ENCODE measurements at places on chromosomes 3 and 15.

DNA sequence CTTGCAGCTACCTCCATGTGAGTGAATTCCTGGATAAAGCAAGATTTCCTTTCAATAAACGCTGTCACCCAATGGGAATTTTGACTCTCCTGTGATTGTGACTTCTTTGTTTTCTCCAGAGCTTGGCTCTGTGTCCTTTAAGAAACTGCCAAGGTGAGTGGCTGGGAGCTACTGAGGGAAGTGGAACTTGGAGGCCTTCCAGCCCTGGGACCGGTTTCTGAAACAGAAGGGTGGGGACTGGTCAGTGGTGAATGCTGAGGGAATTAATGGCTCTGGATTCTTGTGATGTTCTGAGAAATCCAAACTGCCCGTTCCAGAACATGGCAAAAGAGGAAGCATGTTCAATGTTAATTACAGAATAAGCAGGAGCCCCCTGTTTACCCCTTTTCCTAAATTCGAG lies 41.1 kb upstream of the MYZAP start:
- no peak for DNase-seq

- DNase-seq, result no peak
These were observed 40.1 kb downstream of the ANAPC13 start for GRCh38 chr3:134445636-134446035.

- DNase-seq, result no peak
These were observed 74.9 kb downstream of the PIK3R4 start for GRCh38 chr3:130671545-130672312.

GRCh38 chr3:56811546-56812202 lies 9.9 kb upstream of the ARHGEF3 start:
- DNase-seq, result no peak

GRCh38 chr3:143731776-143732175 lies 116.5 kb downstream of the SLC9A9 start:
- DNase-seq, result no peak

- DNase-seq, result no peak
These were observed 60.5 kb upstream of the PRR23C start for GRCh38 chr3:139105154-139105702.

GRCh38 chr15:83018436-83018835 lies 7.0 kb upstream of the C15orf40 start:
- no peak for DNase-seq

GRCh38 chr3:157465741-157466140 lies 29.1 kb downstream of the PTX3 start:
- DNase-seq, result no peak

GRCh38 chr15:90121086-90121485 lies 18.8 kb upstream of the IDH2 start:
- DNase-seq, result no peak

DNA sequence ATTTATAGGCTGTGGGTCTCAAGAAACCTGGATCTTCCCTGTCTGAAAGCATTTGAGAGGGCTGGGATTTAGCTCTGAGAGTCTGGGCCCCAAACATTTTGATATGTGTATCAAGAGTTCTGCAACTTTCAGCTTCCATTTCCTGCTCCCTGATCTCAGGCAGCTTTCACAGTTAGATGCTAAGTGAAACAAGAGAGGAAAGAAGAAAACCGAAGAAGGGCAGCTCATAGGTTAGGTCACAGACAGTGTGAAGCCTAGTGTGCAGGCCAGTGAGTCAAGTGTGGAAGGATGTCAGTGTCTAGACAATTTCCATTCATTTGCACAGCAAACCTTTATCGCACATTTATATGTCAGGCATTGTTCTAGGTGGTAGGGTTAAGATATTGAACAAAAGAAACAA lies 173.6 kb upstream of the PROK2 start:
- DNase-seq, result no peak

- no peak for DNase-seq
These were observed 13.6 kb upstream of the LTF start for GRCh38 chr3:46478341-46478740.

DNA sequence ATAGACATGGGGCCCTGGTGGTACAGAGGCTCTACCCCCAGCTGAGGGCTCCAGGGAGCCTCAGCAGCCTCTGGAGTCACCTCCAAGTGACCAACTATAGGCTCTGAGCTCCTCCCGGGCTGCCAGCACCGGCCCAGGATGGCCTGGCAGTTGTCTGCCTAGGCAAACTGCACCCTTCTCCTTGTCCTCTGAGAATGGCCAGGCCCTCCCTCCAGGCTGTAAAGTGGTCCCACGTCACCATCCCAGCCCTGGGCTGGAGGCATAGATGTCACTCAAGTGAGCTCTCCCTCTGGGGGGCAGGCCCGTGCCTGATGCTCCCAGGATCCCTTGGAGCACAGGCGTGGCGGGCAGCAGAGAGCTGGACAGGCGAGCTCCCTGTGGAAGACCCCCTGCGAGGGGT lies 120.1 kb downstream of the SEC22A start:
- DNase-seq, result no peak

GRCh38 chr3:108493862-108494261 lies 16.5 kb downstream of the MYH15 start:
- DNase-seq, result no peak

GRCh38 chr3:190302212-190302867 lies 19.9 kb downstream of the CLDN1 start:
- no peak for DNase-seq

GRCh38 chr15:63942486-63943365 lies 103.6 kb downstream of the DAPK2 start:
- no peak for DNase-seq

- no peak for DNase-seq
These were observed 47.3 kb upstream of the TCF12 start for GRCh38 chr15:56871185-56871584.

DNA sequence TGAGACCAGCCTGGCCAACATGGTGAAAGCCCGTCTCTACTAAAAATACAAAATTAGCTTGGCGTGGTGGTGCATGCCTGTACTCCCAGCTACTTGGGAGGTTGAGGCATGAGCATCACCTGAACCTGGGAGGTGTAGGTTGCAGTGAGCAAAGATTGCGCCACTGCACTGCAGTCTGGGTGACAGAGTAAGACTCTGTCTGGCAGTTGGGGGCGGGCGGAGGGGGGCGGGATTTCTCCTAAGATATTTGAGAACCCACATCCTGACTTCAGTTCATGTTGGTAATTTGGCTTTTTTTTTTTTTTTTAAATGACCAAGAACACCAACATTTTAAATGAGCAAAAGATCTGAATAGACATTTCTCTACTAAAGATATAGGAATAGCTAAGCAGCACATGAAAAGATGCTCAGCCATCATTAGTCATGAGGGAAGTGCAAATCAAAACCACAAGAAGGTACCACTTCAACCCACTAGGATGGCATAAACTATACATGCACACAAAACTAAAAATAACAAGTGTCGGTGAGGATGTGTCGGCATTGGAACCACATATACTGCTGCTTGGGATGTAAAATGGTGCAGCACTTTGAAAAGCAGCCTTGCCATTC lies 75.6 kb upstream of the LMOD3 start:
- DNase-seq, result peak; percentile 49

DNA sequence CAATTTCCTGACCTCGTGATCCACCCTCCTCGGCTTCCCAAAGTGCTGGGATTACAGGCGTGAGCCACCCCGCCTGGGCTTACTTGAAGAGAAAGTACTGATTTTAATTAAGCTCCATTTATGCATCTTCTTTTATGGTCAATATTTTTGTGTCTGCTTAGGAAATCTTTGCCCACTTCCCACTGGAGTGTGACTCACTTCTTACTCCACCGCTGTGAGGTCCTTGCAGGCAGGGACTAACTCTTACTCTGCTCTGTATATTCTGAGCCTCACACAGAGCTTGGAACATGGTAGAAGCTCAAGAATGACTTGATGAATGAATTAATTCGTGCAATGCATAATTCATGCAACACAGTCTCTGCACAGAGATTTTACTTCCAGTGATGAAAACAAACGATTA lies 2.9 kb upstream of the TM4SF19 start:
- no peak for DNase-seq

DNA sequence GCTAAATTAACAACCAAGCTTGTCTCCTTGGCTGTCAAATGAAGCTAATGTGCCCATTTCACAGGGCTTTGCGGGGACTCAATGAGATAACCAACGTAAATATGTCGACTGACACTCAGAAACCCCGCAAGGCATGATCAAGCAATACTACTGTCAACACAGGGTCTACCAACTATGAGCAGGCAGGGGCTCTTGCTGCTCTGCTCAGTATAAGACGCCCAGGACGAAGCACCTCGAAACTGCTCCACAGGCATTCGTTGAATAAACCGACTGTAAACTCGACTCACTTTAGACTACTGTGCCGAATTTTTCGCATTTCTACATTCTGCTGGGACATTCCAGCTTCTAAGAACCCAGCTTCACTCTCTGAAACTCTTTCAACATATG lies 55.0 kb downstream of the FEZF2 start:
- DNase-seq, result no peak

DNA sequence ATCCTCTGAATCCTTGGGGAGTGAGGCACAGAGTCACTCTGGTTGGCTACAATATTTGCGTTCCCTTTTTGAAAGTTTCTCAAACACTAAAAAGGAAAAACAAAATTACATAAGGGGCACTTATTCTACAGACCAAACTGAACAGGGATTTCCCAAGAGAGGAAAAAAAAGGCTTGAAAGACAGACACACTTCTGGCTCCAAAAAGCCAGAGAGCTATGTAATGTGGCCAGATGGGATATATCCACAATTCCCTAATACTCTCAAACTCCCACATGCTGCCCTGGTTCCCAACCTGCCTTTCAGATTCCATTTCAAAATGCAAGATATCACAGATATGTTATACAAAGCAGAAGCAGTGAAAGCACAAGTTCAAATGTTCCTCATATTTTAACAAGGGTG lies 1.6 kb downstream of the FRMD4B start:
- no peak for DNase-seq

DNA sequence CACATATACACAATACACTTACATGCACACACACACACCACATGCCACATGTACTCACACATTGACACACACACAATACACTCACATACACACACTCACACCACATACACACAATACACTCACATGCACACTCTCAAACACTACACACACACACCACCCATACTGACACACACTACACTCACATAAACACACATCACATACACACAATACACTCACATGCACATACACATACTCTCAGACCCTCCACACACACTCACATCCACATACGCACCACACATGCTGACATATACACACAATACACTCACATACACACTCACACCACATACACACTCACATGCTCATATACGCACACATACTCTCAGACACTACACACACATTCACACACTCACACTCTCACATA lies 28.3 kb upstream of the KIF23 start:
- DNase-seq, result no peak

DNA sequence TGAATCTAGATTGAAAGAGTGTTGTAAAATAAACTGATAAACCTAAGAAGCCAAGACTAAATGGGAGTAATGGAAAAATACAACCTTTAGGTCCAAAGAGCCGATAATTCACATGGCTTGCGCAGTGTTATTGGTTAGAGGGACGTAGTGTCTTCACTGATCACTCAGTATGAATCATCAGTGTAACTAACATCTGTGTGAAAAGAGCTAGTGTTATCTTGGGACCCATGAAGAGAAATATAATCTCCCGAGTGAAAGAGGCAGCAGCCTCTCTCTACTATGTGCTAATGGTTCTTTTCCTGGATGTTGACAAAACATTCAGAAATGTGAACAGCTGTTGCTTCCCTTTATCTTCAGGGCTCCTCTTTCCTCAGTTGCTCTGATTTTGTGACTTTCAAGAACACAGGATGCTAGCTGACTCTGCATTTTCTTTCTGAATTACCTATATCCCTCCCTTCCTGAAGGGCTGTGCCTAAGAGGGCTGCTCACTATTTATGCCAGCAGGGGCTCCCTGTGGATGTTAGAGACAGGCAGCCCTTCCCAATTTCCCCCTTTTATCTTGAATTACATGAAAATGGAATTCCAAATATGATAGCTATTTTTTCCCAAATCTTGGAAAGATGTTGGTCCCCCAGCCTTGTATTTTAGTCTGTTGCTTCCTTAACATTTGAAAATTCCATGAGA lies 128.8 kb downstream of the GRM7 start:
- DNase-seq, result no peak

DNA sequence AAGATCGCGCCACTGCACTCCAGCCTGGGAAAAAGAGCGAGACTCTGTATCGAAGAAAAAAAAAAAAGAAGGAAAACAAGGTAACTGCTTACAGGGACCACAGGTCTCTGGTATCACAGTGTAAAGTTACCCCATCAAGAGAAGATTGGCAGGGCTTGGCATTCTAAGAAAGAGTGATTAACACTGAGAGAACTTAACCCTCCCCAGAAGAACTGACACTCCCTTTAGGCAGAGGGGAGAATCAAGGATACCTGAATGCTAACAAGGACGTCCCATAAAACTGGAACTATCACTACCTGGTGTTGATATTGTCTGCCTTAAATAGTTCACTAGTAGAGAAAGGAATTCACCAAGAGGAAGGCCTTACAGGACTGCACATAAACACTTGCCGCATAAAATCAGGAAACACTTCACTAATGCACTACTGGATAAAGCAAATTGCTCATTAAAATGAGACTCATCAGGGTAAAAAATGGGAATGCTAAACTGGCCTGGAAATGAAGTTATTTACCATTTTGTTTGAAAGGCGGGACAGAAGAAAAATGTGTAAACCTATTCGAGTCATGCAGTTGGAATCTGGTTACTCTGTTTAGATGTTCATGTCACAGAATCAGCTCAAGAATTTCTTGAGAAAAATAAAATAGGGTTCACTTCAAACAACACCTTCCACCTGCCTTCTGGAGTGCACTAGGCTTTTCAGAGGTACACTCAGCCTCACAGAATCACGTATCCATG lies 121.6 kb downstream of the FOXP1 start:
- no peak for DNase-seq

GRCh38 chr15:63061975-63062374 lies 19.4 kb downstream of the TPM1 start:
- DNase-seq, result no peak

DNA sequence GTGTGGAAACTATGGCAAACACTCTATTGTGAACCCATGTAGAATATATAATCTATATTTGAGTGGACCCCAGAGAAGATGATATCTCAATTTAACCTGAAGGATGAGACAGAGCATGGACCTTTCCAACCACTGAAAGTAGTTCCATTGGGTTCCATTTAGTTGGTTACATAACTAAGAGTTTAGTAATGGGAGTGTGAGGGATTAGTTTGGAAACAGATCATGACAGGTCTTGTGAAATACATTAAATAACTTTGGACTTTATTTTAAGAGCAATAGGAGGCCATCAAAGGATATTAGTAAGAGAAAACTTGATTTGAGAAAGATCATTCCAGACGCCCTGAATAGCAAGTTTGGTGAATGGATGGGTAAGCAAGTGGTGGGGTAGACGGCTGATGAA lies 487.2 kb upstream of the ROBO2 start:
- no peak for DNase-seq

GRCh38 chr3:58899953-58900298 lies 149.9 kb downstream of the CFAP20DC start:
- no peak for DNase-seq

- DNase-seq, result no peak
These were observed 22.0 kb upstream of the C3orf22 start for GRCh38 chr3:126580746-126581145.

All from stimulated activated CD8-positive, alpha-beta memory T cell treated with anti-CD3 and anti-CD28 coated beads, Interleukin-7, amount 100 ng/mL, for 24 hours (primary cell).